Pancreas (tissue), 10 donors: ENCODE measurements at places on chromosomes 2 and 18. TPM values are rescaled to one million over a fixed set of nuclear protein-coding genes. Genes with fewer than 3 reads are reported as not detected.

GRCh38 chr2:205428811-205429210 lies 253.5 kb upstream of the NRP2 start:
- H3K27me3 ChIP-seq, result no peaks in the 10 kb centered on the region
- H3K4me1 ChIP-seq, result no peaks in the 10 kb centered on the region
- H3K36me3 ChIP-seq, result no peaks in the 10 kb centered on the region
- no peak overlapping the region for H3K4me3 ChIP-seq
- H3K27ac ChIP-seq, result no peak overlapping the region
- no peak for DNase-seq

DNA sequence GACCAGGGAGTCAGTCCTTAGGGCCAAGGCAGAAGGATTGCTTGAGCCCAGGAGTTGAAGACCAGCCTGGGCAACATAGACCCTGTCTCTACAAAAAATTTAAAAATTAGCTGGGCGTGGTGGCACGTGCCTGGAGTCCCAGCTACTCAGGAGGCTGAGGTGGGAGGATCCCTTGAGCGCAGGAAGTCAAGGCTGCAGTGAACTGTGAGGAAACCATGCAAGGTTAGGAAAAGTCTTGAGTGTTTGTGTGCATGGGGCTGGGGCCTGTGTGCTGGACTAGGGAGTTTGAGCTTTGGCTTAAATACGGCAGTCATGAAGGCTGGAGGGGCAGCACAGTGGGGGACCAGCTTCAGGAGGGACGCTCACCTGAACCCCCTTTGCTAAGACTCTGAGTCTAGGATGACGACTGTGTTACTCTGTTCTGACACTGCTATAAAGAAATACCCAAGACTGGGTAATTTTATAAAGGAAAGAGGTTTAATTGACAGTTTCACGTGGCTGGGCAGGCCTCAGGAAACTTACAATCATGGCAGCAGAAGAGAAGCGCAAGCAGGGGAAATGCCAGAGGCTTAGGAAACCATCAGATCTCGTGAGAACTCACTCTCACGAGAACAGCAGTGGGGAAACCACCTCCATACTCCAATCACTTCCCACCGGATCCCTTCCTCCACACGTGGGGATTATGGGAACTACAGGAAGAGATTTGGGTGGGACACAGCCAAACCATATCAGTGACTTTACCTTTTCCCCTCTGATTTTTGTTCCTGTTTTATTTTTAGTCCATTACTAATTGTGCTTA lies 39.4 kb downstream of the GORASP2 start:
- no peaks in the 10 kb centered on the region for H3K4me1 ChIP-seq
- no peak overlapping the region for H3K27ac ChIP-seq
- peaks cover 6% of the 10 kb centered on the region for H3K36me3 ChIP-seq

DNA sequence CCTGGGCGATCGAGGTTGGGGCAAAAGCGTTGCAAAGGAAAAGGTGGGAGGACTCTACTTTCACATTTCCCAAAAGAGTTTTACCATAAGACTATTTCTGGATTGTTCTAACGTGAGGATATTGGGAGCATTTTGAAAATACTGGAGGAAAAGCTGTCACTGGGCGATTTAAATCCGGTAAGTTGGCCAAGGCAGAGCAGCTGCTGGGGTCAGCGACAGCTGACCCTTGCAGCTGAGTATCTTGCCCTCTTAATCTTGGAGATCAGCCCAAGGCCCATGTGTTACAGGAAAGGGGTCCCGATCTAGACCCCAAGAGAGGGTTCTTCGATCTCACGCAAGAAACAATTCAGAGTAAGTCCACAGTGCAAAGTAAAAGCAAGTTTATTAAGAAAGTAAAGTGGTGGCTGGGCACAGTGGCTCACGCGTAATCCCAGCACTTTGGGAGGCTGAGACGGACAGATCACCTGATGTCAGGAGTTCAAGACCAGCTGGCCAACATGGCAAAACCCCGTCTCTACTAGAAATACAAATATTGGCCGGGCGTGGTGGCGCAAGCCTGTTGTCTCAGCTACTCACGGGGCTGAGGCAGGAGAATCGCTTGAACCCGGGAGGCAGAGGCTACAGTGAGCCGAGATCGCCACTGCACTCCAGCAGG lies 964 bp upstream of the ST3GAL5 start:
- no peaks in the 10 kb centered on the region for H3K36me3 ChIP-seq
- peak overlapping the region; percentile 82 for H3K27ac ChIP-seq
- peak; percentile 58 for DNase-seq

The CDH2 gene
- 0.84 TPM for total RNA-seq

The LIMS4 gene
- 4.6 TPM for total RNA-seq

DNA sequence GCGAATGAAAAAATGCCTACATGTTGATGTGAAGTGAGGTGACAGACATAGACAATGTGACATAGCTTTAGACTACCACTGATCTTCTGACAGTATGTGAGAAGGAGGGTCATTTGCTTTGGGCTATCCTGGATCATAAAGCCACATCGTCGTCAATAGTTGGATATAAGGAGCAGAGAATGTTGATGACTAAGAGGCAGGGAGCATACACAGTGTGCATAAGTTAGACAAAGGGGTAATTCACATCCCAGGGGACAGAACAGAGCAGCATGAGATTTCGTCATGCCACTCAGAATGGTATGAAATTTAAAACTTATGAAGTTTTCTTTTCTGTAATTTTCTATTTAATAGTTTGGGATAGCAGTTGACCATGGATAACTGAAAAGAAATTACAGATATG lies 403.2 kb downstream of the DSC3 start:
- no peak for DNase-seq
- H3K4me3 ChIP-seq, result no peak overlapping the region
- no peaks in the 10 kb centered on the region for H3K36me3 ChIP-seq
- no peak overlapping the region for H3K27ac ChIP-seq
- H3K4me1 ChIP-seq, result no peaks in the 10 kb centered on the region
- no peaks in the 10 kb centered on the region for H3K27me3 ChIP-seq

- H3K36me3 ChIP-seq, result no peaks in the 10 kb centered on the region
- DNase-seq, result no peak
- H3K4me1 ChIP-seq, result no peaks in the 10 kb centered on the region
- no peaks in the 10 kb centered on the region for H3K27me3 ChIP-seq
Measured at GRCh38 chr2:76415821-76416220, 705.1 kb upstream of the GCFC2 start.

DNA sequence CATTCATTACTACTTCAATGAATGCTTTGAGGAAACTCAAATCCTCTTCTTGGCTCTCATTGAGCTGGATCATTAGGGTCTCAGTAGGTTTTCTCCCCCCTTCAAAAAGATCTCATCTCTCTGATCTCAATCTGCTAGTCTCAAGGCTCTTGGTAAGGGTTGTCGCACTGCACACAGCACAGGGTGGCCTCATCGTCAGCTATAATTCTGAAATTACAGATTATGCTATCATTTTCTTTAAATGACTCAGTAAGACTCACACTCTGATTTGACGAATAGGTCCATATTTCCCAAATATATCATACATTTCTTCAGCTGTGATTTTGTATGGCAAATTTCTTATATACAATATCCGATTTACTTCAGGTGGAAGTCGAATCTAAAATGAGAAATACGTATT lies 2.3 kb downstream of the SF3B6 start:
- no peaks in the 10 kb centered on the region for H3K27me3 ChIP-seq
- H3K27ac ChIP-seq, result no peak overlapping the region
- peaks cover 17% of the 10 kb centered on the region for H3K4me1 ChIP-seq
- DNase-seq, result no peak
- H3K4me3 ChIP-seq, result no peak overlapping the region

- DNase-seq, result no peak
- no peak overlapping the region for H3K27ac ChIP-seq
- H3K27me3 ChIP-seq, result no peaks in the 10 kb centered on the region
- H3K4me3 ChIP-seq, result no peak overlapping the region
Measured at GRCh38 chr2:24571828-24572442, 80.9 kb downstream of the NCOA1 start.

- H3K4me3 ChIP-seq, result no peak overlapping the region
- H3K27me3 ChIP-seq, result no peaks in the 10 kb centered on the region
- H3K4me1 ChIP-seq, result no peaks in the 10 kb centered on the region
Measured at GRCh38 chr18:50642439-50642838, 82.6 kb downstream of the MAPK4 start.

The DCDC2C gene
- total RNA-seq, result not detected

DNA sequence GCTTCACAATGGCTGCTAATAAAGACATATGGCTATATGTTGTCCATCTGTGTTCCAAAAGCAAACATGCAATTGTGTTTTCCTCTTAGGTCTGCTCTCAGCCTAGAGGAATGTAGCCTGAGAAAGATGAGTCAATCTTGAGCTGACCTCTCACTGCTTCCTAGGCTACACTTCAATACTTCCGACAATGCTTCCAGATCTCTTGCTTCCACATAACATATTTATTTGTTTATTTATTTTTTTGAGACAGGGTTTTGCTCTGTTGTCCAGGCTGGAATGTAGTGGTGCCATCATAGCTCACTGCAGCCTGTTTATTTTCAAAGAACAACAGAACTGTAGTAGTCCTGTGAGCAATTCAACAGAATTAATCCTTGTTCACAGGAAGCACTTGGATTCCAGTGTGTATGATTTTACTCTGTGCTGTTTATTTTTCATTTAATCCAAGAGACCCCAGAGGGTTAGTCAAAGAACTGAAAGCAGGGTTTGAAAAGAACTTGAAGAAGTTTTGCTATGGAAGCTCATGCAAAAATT lies 437.9 kb downstream of the TXNL1 start:
- DNase-seq, result no peak
- no peak overlapping the region for H3K27ac ChIP-seq
- H3K36me3 ChIP-seq, result no peaks in the 10 kb centered on the region

The PTPRN gene
- 13.1 TPM for total RNA-seq

GRCh38 chr2:224319750-224320149 lies 82.2 kb downstream of the FAM124B start:
- no peaks in the 10 kb centered on the region for H3K27me3 ChIP-seq
- no peaks in the 10 kb centered on the region for H3K36me3 ChIP-seq
- H3K4me1 ChIP-seq, result no peaks in the 10 kb centered on the region
- no peak overlapping the region for H3K4me3 ChIP-seq
- no peak for DNase-seq

The MYO5B gene
- 13.5 TPM for total RNA-seq

The CHRND gene
- not detected for total RNA-seq

- DNase-seq, result peak; percentile 87
- peak within 1 kb of the TSS; percentile 89 for H3K27ac ChIP-seq
- no peaks in the 10 kb centered on the region for H3K27me3 ChIP-seq
- H3K4me1 ChIP-seq, result no peaks in the 10 kb centered on the region
- H3K4me3 ChIP-seq, result peak within 1 kb of the TSS; percentile 78
- H3K36me3 ChIP-seq, result no peaks in the 10 kb centered on the region
Measured at GRCh38 chr2:178193823-178194599, at the start of gene OSBPL6. OSBPL6 (plus strand) TSS chr2:178194512; CDS start chr2:178306185, 111,673 bp downstream.

The PLCD4 gene
- 0.58 TPM for total RNA-seq

- H3K4me3 ChIP-seq, result no peak overlapping the region
- H3K4me1 ChIP-seq, result no peaks in the 10 kb centered on the region
Measured at GRCh38 chr2:241658296-241658695, 20.8 kb downstream of the ATG4B start.

The ITGB1BP1 gene
- 24.7 TPM for total RNA-seq

- peak; percentile 43 for DNase-seq
- peak overlapping the region; percentile 93 for H3K4me3 ChIP-seq
- H3K4me1 ChIP-seq, result peaks cover 14% of the 10 kb centered on the region
- H3K36me3 ChIP-seq, result no peaks in the 10 kb centered on the region
- peak overlapping the region; percentile 98 for H3K27ac ChIP-seq
Measured at GRCh38 chr2:11343650-11344341, 640 bp downstream of the ROCK2 start.

DNA sequence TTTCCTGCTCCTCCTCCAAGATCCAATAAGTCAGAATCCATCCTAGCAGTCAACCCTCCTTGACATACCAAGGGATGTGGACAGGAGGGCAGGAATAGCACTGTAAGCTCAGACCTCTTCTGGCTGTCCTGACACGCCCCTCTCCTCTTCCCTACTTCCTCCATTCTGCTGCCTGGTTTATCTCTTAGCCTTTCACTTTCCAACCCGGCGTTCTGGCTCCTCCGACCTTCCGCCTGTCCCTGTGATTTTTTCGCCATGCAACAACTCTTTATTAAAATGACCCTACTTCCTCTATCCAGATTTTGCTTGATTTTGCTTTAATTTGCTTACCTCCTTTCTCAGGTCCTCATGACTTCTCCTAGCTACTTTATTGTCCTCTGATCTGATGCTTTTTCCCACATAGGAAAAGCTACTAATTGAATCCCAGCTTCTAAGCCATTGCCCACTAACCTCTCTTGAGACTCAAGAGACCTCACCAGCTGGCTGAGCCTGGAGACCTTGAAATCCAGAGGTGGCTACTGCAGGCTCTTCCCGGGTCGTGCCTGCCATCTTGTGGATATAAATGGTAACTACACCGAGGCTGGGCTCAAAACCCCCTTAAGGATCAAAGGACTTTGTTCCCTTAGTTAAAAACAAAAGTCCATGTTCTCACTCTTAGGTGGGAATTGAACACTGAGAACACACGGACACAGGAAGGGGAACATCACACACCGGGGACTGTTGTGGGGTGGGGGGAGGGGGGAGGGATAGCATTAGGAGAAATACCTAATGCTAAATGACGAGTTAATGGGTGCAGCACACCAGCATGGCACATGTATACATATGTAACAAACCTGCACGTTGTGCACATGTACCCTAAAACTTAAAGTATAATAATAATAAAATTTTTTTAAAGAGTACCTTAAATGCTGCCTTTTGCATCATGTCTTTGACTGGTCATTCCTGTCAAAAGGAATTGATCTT lies 139.4 kb downstream of the AKAIN1 start:
- no peak overlapping the region for H3K4me3 ChIP-seq
- no peaks in the 10 kb centered on the region for H3K36me3 ChIP-seq
- peak; percentile 64 for DNase-seq
- H3K27me3 ChIP-seq, result no peaks in the 10 kb centered on the region
- no peak overlapping the region for H3K27ac ChIP-seq

DNA sequence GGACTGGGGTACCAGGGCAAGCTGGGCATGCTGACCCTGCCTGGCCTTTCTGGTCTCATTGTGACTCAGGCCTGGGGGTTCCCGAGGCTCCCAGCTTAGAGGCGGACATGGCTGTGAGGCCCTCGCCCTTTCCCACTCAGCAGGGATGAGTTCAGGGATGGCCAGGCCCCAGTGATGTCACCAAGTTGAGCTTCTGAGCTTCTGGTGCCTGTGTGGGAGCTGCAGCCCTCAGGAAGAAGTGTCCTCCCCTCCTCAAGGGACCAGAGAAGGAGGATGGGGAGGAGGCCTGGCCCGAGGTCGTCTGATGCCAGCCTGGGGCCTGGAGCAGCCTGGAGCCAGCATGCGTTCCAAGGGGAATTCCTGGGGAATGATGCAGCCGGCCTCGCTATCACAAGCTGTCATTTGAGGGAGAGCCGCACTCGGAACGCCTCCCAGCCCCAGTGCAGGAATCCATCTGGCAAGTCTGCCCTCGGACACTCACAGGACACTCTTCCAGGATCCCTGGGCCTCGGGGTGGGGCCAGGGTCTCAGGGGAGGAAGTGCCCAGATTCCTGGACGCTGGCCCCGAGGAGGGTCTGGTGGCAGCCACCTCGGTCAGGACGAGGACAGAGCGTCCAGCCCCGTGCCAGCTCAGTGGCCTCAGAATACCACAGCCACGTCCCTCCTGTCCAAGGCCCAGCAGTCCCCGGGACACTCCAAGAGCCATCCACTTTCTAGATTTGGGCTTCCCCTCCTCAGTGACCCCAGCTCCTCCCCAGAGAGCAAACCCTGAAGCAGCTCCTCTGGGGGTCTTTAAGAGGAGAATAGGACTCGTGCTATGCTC lies 61.2 kb upstream of the GPC1 start:
- H3K27ac ChIP-seq, result peak overlapping the region; percentile 41
- H3K27me3 ChIP-seq, result no peaks in the 10 kb centered on the region
- H3K4me1 ChIP-seq, result no peaks in the 10 kb centered on the region
- DNase-seq, result peak; percentile 54
- H3K4me3 ChIP-seq, result no peak overlapping the region
